Activated naive CD4-positive, alpha-beta T cell treated with anti-CD3 and anti-CD28 coated beads, Interleukin-2, amount 50 U/mL, for 72 hours (primary cell): ENCODE measurements at places on chromosomes 5 and 9.

DNA sequence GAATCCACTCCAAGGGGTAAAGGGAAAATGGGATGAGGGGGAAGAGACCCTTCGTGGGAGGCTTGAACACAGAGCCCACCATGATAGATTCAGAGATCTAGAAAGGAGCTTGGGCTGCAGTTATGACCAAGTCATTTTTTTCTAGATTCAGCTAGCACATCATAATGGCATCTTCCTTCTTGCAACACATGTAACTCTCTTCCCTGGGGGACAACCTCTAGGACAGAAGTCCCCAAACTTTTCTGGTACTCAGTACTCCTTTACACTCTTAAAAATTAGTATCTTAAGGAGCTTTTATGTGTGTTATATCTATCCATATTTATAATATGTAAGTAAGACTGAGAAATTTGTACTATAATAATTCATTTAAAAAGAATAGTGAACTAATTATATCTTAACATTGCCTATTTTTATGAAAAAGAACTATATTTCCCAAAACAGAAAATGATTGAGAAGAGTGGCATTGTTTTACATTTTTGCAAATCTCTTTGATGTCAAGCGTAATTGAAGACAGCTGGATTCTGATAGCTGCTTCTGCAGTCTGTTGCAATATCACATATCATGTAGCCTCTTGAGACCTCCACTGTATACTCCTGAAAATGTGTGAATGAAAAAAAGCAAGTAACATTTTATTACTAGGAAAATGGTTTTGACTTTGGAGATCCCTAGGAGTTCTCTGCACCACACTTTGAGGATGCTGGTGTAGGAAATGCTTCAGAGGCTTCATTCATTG, 875 bp downstream of the ACO1 start:
- DNase-seq = no peak

DNA sequence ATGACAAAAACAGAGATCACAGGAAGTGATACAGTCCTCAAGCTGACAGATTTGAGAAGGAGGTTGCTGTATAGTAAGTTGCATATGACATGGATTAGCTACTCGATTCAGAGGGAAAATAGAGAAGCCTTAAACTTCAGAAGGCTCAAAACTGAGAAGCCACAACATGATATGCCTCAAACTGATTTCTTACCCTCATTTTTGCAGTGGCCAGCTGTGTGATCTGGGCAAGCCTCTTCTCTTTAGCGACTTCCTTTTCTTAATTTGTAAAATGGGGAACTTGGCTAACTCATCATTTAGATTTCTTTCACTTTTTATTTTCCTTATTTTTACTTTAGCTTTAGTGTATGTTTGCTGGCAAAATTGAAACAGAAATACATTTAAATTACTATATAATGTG, 421.1 kb downstream of the KIF4B start:
- no peak for DNase-seq

- DNase-seq = no peak
Measured at GRCh38 chr9:105355781-105356180, 92.1 kb upstream of the FSD1L start.

GRCh38 chr5:61160497-61160896, 1.8 kb downstream of the SMIM15 start:
- DNase-seq = no peak

- DNase-seq = no peak
Measured at GRCh38 chr5:109628591-109628990, 61.1 kb upstream of the MAN2A1 start.

GRCh38 chr9:75993434-75993833, 103.0 kb downstream of the PCSK5 start:
- DNase-seq = no peak

DNA sequence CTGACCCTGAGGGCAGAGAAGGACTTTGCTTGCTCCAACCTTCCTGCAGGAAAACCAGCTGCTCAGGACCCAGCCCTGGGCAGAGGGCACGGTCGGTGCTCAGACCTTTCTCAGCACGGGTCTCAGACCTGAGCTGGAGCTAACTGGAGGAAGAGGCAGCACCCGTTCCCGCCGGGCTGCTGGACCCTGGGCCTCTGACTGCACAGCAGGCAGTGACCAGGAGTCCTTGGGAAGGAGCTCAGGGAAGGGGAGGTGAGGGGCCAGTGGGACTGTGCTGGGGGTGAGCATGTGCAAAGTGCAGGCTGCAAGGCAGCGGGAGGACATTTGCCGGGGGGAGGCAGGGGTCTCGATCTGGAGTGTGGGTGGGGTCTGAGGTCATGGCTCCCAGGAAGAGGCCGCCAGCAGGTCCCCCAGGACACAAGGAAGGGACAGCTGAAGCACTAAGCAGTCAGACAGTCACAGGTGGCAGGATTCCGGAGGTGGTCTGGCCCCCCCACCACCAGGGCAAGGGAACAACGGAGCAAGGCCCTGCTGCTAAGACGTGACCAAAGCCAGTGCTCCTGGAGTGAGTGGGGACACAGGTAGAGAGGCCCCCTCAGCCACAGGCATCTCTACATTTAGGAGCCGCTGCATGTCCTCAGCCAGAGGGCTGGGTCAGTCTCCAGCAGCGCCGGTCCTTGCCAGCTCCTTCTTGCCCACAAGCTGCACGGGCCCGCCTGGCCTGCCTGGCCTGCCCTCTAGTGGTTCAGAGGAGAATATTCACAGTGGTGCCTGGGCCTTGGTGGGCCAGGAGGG, 4.8 kb upstream of the DPM2 start:
- DNase-seq = peak; percentile 68

- no peak for DNase-seq
Measured at GRCh38 chr9:88661759-88662158, 126.8 kb downstream of the NXNL2 start.

- DNase-seq = no peak
Measured at GRCh38 chr9:89024727-89025126, 33.5 kb downstream of the S1PR3 start.

DNA sequence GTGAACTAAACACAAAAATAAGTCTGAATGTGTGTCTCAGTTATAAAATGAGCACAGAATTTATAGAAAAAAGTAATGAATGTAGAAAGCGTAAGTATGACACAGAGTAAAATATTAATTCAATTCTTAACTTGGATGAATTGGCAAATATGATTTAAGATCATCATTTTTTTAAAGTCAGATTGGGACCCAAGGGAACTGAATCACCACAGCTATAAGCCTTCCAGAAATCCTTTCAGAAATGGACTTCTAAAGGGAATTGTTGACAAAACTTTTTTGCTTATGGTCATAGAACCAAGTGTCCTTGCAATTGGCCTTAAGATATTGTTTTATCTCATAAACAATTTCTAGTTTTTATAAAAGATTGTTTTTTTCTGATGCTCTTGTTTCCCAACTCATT, 495.1 kb upstream of the DAB2 start:
- no peak for DNase-seq

GRCh38 chr9:115492869-115493268, 374.9 kb upstream of the TNC start:
- no peak for DNase-seq

GRCh38 chr9:84772511-84772910, 103.0 kb downstream of the NTRK2 start:
- DNase-seq = no peak

- no peak for DNase-seq
Measured at GRCh38 chr5:59832577-59833301, 60.8 kb downstream of the PDE4D start.

GRCh38 chr9:98849563-98849962, 42.1 kb downstream of the GALNT12 start:
- DNase-seq = no peak

GRCh38 chr9:12975496-12975895, 200.7 kb downstream of the LURAP1L start:
- DNase-seq = no peak

DNA sequence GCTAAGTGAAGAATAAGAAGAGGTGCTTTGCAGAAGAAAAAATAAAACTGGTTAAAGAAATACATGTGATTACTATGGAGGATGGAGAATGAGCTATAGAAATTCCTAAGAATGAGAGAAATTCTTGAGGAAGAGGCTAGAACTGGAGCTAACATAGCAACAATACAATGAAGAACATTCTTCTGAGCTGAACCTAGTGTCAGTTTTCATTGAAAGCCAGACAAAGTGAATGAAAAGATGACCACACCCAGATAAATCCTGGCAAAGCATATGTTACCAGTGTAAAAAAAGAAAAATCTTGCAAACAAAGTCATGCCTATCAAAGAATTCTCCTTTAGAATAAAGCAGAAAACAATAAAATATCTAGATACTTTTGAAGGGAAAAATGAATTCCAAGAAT, 39.6 kb downstream of the SGCD start:
- DNase-seq = no peak

GRCh38 chr9:126207256-126207655, 119.4 kb upstream of the MVB12B start:
- no peak for DNase-seq

DNA sequence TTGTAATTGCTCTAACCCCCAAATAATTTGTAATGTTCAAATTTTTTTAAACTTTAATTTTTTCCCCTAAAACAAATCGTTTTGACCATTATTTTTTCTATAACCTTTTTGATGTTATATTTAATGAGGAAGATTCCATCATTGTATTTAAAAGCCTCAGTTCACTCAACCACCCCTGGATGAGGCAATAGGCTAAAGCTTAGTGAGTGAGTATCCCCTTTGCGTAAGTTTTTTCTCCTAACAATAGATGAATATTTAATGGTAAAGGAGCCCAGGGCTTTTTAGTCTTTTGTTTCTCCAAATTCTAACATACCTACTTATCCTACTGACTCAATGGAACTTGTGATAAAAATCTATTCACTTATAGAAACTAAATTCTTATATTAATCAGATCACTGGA, 38.1 kb downstream of the ALDH1A1 start:
- DNase-seq = no peak

GRCh38 chr5:112604732-112605630, 132.7 kb upstream of the APC start:
- no peak for DNase-seq

- DNase-seq = no peak
Measured at GRCh38 chr5:20611620-20612019, 623.6 kb upstream of the CDH18 start.

DNA sequence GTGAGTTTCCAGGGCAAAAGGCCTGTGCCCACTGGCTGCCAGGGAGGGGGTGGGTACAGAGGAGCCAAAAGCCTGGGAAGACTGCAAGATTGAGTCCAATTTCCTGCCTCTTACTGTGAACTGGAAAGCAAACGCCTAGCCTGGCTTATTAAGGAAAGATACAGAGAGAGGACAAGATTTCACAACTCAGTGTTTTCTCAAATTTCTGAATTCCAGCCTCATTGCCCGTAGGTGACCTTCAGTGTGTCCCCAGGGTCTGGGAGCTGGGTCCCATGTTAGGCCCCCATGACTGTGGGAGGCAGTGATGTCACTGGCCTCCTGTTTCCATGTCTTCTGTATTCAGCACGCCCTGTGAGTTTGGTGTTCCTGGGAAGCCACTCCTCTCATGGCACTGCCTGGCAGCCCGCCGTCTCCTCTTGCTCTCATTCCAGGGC, 60.6 kb upstream of the PTPN3 start:
- DNase-seq = no peak

DNA sequence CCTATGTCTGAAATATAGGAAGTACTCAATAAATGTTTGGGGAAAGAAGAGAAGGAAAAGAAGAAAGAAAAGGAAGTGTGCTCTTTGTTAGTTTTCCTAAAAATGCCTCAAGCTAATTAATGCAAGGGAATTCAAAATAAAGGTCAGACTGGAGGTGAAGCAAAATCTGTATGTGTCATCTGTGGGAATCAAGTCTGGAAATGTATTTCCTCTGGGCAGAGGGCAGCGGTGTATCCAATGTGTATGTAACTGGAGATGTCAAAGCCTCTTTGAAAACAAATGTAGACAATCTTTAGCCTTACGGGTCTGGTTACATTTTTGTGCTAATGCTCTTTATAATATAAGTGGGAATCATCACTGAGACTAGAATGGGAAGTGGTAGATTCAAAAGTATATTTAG, 471.4 kb downstream of the MAN2A1 start:
- no peak for DNase-seq

DNA sequence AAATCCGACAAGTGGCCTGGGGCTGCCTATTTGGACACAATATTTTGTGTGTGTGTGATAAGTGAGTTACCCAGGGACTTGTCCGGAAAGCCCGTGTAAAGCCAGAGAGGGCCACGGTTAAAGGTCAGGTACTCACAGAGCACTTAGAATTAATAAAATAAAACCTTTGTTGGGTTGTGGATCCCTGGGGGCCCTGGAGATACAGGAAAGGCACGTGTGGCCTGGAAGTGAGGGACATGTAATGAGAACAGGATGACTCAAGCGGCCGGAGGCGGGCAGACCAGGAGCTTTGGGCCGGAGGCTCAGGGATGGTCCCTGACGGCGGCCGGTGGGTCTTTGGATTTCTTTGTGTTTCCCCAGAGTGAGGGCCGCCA, 1.0 kb downstream of the DMRT2 start:
- no peak for DNase-seq

GRCh38 chr5:137142346-137142745, 356.8 kb downstream of the SPOCK1 start:
- no peak for DNase-seq

DNA sequence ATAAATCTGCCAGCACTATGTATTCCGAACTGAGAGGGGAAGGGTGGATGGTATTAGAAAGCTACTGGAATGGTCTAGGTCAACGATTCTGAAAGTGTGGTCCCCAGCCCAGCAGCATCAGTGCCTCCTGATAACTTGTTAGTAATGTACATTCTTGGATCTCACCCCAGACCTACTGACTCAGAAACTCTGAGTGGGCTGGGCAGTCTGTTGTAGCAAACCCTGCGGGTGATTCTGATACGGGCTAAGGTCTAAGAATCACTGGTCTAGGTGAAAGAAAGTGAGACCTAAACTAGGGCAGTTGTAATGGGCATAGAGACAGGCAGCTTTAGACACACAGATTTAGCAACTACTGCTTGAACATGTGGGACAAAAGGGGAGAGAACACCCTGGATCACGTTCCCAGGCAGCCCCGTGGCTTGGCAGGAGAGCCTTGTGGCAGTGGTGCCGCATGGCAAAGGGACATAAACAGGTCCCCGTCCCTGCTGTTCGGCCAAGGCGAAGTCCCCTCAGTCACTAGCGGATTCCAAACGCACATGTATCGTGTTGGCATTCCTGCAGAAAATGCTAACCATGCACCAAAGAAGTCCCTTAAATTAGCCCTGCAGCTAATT, 216.3 kb downstream of the TTLL11 start:
- DNase-seq = no peak

- DNase-seq = no peak
Measured at GRCh38 chr9:113592876-113593575, 129.5 kb downstream of the RGS3 start.

DNA sequence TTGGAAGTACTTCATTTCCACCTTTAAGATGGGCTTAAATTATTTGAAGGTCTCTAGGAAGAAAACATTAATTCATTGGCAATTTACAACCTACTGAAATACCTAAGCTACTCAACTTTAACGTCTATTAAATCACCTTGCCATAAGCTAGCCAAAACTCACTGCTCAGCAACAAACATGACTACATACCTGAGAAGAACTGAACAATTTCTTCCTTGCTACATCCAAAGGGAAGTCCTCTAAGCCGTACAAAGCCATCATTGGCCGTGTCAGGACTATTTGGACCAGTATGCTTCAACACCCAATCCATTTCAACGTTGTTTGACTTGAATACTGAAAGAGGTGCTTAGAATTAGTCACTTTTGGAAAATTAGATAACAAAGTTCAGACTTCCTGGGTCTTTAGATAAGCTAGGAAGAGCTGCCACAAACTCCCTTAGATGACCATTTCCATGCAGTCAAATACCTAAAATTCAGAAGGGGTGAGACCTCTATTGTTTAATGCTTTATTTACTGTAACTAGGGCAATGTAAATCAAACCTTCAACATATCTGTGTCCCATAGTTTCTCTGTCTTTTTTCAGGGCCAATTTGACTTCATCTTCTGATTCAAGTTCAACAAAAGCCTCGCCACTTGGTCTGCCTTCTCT, 2.6 kb downstream of the HNRNPH1 start:
- DNase-seq = no peak

GRCh38 chr9:33263131-33264002, 1.1 kb downstream of the BAG1 start:
- DNase-seq = no peak
